ENCODE measurements at places on chromosomes 11 and 22.
A peak's percentile ranks its signal among the peaks of the same experiment; 100 is the strongest.

GRCh38 chr11:65712633-65713076 lies 603 bp downstream of the KAT5 start:
- no peak for DNase-seq

DNA sequence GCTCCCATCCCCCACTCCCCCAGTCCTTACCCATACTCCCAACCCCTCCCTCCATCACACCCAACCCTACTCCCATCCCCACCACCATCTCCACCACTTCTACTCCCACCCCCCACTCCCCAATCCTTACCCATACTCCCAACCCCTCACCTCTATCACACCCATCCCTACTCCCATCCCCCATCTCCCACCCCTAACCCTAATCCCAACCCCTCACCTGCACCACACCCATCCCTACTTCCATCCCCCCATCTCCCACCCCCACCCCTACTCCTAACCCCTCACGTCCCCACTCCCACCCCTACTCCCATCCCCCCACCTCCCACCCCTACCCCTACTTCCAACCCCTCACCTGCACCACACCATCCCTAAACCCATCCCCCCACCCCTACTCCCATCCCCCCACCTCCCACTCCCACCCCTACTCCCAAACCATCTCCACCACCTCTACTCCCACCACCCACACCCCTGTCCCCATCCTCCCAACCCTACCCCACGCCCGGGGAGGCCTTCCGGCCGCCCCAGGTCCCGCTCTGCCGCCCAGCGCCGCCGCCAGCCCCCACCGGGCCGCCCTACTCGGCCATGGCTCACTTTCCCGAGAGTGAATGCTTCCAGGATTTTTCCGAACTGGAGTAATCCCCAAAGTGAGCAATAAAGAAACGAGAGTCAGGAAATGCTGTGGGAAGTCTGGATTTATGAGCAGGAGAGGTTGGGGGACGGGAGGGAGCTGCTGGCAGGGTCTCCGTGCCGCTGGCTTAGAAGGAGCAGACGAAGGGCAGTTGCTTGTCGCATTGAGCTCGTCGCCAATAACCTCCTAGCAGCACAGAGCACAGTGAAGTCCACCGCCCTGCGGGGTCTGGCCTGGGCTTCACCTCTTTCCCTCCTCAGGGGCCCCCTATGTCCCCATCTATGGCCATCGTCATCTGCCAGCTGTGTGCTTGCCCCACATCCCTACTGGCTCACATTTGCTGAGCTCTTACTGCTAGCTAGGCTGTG lies 4.6 kb downstream of the PRG3 start:
- no peak for DNase-seq

DNA sequence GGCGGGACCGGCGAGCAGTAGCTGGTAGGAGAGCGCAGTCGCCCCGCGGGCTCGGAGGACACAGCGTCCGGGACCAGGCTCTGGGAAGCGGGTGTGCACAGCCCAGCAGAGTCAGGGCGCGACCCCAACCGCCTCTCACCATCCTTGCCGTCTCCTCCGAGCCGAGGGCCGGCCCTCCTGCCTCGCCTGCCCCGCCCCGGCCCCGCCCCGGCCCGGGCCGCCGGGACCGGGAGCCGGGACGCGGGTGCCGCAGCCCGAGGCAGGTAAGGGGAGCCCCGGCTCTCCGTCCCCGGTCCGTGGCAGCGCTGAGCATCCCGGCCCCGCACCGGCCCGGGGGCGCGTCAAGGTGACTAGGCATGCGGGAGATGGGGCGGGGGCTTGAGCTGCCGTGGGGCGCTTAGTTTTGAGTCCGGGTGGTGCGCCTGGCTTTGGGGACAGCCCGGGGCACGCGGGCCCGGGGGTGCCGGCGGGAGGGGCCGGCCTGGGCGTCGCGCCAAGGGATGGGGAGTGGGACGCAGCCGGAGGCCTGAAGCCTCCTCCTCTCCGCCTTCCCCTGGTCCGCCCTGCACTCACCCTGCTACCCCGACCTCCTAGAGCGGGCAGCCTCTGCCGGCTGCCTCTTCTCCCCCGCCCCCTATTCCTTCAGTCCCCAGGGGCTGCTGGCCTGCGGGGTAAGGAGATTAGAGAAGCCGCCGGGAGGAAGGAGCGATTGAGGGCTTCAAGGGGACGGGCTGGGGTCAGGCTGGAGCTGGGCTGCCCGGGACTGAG lies at the start of gene ABCG4:
TSS of gene ABCG4 (plus strand) at position 35 of the 768 bp plus-strand sequence. CDS start 914 bp downstream, outside the sequence.
- DNase-seq = peak; percentile 29

GRCh38 chr11:102244681-102245409 lies 72.4 kb upstream of the BIRC3 start:
- no peak for DNase-seq

- no peak for DNase-seq
Measured at GRCh38 chr11:46594374-46594700, 514 bp upstream of the AMBRA1 start.

GRCh38 chr22:21682385-21683175 lies 16.8 kb downstream of the PPIL2 start:
- DNase-seq = no peak

GRCh38 chr11:57777969-57778317 lies 16.3 kb downstream of the CTNND1 start:
- peak; percentile 88 for DNase-seq

DNA sequence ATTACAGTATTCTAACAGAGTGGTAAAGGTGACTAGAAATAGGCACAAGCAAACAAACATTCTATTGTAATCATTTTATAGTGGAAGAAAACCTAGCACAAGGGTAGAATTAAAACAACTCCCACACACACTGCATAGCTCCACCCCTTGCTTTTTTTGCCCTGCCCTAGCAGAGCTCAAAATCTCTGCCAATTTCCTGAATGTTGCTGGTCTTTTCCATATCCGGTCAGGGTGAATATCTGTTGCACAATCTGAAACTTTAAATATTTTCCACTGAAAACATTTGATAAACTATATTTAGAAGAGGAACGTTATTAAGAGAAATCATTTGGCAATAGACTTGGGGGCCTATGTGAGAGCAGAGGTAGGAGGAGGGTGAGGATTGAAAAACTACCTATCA lies 2.7 kb downstream of the SPA17 start:
- peak; percentile 30 for DNase-seq

All from stomach (tissue), 19 donors.